ENCODE measurements at places on chromosomes 2 and 18.

DNA sequence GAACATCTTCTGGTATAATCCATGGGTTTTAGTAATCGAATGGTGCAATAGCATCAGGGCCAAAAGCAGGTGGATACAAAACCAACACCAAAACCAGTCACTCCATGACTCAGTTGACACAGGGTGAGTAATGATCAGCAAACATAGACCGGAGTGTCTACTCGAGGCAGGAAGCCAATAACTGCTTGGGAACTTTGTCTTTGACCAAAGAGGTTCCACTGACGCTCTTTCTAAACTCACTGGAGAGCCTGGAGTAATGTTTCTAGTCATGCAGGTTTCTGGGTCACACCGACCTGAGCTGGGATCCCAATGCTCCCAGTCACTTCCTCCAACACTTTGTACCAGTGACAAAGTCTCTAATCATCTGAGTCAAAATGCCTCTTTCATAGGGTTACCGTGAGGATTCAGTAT lies 30.9 kb downstream of the MREG start:
- no peak for DNase-seq

GRCh38 chr18:28690836-28691495 lies 514.0 kb upstream of the CDH2 start:
- no peak for DNase-seq

GRCh38 chr2:236915726-236916125 lies 170.0 kb upstream of the COPS8 start:
- DNase-seq = no peak

GRCh38 chr2:136207665-136208064 lies 89.7 kb upstream of the CXCR4 start:
- DNase-seq = no peak

GRCh38 chr18:36505665-36506064 lies 208.2 kb downstream of the FHOD3 start:
- DNase-seq = no peak

GRCh38 chr2:148812306-148812705 lies 62.7 kb upstream of the KIF5C start:
- no peak for DNase-seq

DNA sequence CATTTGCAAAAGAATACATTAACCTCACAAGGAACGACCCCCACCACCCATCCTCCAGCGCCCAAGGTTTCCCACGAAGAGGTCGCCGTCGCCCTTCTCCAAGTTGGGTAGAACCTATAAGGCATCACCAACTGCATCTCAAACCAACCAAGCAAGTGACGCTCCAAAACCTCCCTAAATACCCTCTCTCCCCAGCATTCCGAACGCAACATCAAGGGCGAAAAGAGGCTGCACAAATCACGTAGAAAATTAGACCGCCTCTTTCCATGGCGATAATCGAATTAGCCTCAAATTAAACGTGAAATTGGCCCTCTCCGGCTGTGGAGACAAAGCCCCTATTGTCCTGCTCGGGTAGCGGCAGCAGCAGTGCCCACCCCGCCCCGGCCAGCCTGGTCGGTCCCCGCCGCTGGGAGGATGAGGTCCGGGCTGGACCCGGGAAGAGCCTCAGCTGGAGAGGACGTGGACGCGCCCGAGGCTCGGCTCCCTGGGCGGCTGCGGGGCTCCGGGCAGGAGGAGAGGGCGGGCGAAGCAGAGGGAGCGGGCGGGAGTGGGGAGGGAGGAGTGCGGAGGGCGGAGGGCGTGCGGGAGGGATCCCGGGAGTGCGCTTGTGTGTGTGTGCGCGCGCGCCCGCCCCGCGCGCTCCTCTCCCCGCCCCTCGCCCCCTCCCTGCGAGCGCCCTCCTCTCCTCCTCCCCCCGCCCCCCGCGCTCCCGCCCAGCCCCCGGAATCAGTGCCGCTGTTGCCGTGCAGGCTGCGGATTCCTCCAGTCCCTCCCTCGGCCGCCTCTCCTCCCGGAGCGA lies at the start of gene SPTBN1:
Gene SPTBN1, plus strand, starts transcription at position 765 of the 799 bp plus-strand sequence. CDS start 70,092 bp downstream, outside the sequence.
- no peak for DNase-seq

- DNase-seq = no peak
Observed at GRCh38 chr18:35564795-35565453, 16.6 kb upstream of the GALNT1 start.

DNA sequence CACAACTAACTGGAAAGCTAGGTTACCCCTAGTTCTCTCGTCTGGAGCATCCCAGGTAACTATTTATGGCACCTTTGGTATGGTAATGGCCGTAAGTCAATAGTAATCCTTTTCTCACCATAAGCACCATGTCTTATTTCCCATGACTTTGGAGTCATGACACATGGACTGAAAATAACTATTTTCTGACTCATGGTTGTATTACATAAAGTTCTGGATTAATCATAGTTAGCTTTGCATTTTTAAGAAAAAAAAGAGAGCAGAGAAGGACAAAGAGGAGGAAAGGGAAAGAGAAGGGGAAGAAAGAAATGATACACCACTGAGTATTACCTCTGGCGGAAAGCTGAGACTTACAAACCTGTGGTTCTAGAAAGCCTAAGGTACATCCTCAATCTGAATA lies 99.3 kb downstream of the BIN1 start:
- DNase-seq = no peak

GRCh38 chr18:36316246-36316645 lies 18.7 kb downstream of the FHOD3 start:
- no peak for DNase-seq

- no peak for DNase-seq
Observed at GRCh38 chr18:57649556-57650500, 28.2 kb upstream of the NARS1 start.

DNA sequence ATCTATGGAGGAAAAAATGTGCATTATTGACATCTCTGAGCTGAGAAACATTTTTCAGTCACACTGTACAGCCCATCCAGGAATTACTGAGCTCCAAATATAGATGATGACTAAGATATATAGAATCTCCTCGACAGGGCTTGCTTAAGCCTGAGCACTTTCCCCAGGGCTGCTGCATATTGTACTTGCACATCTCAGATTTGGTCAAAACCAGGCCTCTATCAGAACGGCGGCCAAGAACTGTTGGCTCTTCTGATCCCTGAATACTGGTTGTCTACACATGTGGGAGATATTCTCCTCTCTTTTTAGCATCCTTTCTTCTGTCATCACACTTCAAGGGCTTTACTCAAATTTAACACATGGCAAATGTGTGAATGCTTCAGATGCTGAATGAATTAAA lies 201.5 kb upstream of the SLC35G4 start:
- DNase-seq = no peak

DNA sequence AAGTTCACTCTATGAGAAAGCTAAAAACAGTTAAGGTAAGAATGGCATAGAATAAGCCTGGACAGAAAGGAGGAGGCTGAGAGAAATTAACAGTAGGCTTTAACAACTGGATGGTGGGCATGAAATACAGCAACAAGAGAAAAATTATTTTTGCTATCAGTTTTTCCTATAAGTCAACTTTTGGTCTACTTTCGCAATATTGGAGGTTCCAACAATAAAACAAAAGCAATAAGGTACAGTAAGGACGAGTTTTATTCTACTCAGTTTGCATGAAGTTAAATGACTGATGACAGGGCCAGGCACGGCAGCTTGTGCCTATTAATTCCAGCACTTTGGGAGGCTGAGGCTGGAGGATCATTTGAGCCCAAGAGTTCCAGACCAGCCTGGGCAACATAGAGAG lies 17.3 kb downstream of the RAB1A start:
- DNase-seq = no peak

- DNase-seq = no peak
Observed at GRCh38 chr2:198277181-198277580, 472.8 kb downstream of the PLCL1 start.

DNA sequence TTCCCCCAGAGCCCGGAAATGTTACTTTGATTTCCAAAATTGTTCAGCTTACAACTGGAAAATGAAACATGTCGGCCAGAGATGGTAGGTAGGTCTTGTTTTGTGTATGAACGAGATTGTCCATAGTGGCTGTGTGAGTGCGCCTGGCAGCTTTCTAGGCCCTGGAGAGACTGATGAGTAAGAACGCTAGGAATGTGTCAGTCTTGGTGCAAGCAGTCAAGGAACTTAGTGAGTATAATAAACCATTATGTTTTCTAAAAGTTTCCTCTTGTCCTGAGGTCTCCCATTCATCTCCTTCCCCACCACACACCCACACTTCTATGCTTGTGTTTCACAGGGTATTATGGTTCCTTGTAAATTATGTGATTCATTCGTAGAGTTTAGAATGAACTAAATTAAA lies 234.2 kb downstream of the CDH2 start:
- DNase-seq = no peak

- DNase-seq = no peak
Observed at GRCh38 chr2:231673348-231673770, 35.0 kb upstream of the PTMA start.

DNA sequence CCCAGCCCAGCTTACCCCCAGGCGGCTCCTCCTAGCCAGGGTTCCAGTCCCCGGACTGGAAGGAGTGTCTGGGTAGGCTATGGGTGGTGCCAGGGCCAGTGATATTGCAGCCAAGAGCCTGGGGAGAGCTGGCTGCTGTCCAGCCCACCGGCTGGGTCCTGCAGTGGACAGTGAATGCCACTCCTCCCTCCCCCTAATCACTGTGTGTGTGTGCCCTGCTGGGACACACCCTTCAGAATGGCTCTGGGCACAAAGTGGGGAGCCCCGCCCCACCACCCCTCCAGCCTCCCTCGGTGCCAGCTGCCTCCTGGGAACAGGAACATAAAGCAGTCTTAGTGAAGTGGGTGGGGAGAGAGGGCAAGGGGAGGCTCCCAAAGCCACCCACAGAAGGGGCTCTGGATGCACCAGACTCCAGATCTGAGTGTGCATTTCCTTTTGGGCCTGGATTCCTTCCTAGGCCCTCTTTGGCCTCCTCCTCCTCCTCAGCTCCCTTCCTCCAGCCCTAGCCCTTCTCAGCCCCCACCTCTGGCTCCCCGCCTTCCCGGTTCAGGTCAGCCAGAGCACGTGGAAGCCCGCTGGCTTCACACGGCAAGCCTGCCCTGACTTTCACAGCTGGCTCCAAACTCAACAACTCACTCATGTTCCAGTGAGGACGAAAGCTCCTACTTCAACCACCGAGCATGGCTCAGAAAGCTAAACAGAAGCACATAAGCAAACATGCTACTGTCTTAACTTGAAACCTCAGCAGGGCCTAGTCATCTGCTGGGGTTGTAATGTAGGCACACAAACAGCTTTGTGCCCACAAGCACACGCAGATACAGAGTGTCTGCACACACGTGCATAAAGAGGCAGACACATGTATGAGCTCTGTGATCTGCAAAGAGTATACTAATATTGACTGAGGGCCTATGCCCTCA lies 209.2 kb upstream of the SMAD2 start:
- no peak for DNase-seq

DNA sequence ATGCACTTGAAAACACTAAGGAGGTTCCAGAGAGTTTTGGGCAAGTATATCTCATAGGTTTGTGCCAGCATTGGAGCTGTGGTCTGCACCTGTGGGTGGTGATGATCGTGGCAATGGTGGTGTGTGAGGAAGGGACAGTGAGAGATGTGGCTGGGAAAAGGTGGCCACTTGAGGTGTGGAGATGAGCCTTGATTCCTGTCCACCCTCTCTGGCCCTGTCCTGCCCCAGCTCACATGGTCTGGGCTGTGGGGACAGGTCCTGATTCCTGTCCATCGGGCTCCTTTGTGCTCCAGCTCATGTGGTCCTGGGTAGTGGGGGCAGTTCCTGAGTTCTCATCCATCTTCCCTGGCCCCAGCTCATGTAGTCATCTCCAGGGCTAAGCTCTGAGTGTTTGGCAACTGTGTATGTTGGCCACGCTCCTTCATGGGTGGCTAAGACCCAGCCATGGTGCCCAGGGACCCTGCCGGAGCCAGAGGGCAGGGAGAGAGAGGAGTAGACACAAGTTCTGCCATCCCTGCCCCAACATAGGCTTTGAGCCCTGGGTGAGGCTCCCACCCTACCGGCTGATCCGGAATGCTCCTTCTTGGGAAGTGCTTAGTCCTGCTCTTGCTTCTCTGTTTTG lies 294.4 kb upstream of the HDAC4 start:
- no peak for DNase-seq

DNA sequence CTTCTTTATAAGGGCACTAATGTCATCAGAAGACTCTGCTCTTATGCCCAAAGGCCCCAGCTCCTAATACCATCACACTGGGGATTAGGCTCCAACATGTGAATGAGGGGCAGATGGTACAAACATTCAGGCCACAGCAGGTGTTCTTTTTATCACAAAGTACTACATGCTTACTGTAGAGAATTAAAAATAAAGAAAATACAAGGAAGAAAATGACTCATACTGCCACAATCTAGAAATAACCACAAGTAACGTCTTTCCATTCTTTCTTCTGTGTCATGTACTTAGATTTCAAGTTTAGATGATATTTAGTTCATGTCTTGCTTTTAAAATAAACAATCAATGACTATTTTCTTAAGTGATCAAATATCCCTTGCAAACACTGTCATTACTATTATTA lies 100.3 kb upstream of the NEDD4L start:
- no peak for DNase-seq

DNA sequence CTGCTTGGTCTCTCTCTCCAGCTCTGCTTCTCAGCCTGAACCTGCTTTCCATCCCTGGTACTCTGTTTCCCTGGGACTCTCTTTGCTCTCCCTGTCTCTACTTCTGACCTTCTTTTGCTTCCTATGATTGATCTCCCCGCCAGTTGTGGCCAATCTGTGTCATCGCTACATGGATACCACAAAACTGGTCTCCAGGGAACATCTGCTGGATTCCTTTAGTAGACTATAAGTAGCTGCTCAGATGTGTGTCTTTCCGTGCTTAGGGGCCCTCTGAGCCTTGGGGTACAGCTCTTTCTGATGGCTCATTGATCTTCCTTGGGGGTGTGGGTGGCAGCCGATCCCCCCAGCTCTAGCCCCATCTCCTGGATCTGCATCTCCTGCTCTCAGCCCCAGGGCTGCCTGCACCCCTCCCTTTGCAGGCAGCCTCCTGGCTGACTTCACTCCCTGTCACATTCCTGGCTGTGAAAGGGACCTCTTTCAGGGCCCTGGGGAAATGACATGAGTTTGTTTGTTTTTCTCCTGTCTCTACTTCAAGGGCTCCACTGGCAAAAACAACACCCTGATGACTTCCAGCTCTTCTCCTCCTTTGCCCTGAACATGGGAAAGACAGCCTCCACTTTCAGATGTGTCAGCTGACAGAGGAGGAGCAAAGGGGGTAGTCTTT lies 333.7 kb downstream of the CYP26B1 start:
- DNase-seq = no peak

DNA sequence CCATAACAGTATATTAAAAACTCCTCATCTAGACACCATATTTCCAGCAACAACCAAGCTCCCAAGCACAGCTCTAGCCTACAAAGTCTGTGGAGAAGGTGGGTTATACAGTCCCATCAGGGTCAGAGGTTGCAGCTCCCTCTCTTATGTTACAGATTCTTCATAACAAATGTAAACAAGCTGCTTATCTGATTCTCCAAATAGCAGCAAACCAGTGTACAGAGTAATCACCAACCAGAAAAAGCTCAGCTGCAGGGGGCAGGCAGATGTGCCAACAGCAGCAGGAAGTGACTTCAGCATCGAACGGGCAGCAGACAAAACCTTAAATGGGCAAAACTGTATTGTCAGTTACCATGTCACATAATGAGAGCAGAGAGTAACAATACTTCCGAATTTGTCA lies 52.9 kb upstream of the NABP1 start:
- DNase-seq = peak; percentile 72

- no peak for DNase-seq
Observed at GRCh38 chr2:20092226-20092900, 40.9 kb upstream of the LAPTM4A start.

GRCh38 chr2:207955456-207955855 lies 69.9 kb downstream of the PLEKHM3 start:
- DNase-seq = no peak

GRCh38 chr2:203894262-203894661 lies 26.7 kb downstream of the CTLA4 start:
- DNase-seq = no peak

- no peak for DNase-seq
Observed at GRCh38 chr2:10022966-10023662, 20.2 kb upstream of the KLF11 start.

GRCh38 chr2:78586316-78586715 lies 439.2 kb upstream of the REG3G start:
- DNase-seq = no peak

Data from central memory CD4-positive, alpha-beta T cell (primary cell).